Central memory CD4-positive, alpha-beta T cell (primary cell): ENCODE measurements at places on chromosomes 7 and 10.

- DNase-seq: no peak
Observed at GRCh38 chr7:4010061-4010605, 672.0 kb upstream of the FOXK1 start.

- no peak for DNase-seq
Observed at GRCh38 chr10:13809427-13809826, 222.7 kb downstream of the PRPF18 start.

- no peak for DNase-seq
Observed at GRCh38 chr10:71835671-71836595, 15.1 kb downstream of the PSAP start.

GRCh38 chr10:108862676-108863350, 1060.5 kb downstream of the XPNPEP1 start:
- no peak for DNase-seq

- DNase-seq: no peak
Observed at GRCh38 chr10:70925377-70926225, 37.2 kb upstream of the PCBD1 start.

DNA sequence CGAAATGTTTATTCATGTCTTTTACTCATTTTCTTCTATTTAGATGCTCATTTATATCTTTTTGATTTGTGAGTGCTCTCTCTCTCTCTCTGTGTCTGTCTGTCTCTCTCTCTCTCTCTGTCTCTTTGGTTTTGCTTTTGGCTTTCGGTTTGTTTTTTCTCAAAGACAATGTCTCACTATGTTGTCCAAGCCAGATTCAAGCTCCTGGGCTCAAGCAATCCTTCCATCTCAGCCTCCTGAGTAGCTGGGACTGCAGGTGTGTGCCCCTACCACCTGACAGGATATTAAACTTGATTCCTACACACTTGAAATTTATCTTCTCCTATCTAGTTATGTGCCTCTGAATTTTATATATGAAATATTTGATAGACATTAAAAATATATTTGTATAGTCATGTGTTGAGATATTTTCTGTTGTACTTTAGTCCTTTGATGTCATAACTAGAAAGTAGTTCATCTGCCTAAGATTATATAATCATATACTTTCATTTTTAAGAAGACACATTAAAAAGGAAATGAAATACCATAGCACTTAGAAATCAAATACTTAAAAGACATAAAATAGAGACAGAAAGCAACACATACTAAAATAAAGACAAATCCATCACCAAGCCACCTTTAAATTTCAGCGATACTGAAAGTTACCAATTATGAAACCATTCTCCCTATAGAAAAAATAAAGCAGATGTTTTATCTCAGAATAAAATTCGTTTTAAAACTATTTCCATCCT, 68.1 kb upstream of the SFMBT2 start:
- no peak for DNase-seq

DNA sequence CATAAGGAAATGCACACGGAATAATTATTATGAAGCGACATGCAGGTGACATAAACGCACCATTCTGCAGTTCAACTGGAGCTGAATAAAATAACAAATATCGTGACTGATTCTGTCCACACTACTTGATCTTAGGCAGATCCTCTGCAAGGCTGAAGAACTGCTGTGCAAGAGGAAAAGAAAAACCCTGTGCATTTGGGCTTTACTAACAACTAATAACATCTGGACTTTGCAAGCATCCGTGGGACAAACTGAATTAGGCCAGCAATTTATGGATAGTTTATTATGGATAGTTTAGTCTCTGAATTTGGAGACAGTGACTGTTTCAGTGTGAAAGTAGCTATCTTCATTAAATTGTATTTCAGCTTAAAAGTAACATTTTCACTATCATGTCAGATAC, 309.4 kb downstream of the SFMBT2 start:
- no peak for DNase-seq

DNA sequence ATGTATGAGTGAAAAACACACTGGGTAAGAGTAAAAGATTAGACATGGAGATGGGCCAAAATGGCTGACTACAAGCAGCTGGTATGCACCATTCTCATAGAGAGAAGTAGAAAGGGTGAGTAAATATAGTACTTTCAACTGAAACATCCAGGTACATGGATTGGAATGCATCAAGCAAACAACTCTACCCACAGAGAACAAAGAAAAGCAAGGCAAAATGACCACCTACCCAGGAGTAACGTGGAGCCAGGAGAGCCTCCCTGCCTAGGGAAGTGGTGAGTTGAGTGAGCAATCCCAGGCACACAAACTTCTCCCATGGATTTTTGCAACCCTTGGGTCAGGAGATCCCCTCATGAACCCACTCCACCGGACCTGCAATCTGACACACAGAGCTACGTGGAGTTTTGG, 212.8 kb downstream of the PTN start:
- DNase-seq: no peak

DNA sequence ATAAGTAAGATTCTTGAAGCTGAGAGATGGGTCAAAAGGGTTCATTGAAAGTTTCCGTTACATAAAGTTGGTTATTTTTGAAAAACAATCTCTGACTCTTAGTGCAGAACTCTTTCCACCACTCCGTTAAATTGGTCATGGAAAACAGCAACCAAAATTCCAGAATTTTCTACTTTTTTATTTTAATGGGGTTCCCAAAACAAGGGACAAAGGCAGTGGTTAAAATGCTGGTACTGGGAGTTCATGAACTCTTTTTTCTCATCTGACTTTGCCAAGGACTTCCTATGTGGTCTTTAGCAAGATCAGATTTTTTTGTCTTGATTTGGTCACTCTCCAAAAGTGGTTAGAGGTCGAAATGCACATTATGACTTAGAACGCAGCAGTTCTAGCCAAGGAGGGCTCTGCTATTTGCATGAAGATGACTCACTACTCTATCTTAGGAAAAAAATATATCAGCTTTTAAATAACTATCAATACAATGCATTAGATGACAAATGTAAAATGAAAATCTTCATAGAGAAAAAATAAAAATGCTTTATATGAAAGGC, 145.7 kb downstream of the REEP3 start:
- DNase-seq: no peak

DNA sequence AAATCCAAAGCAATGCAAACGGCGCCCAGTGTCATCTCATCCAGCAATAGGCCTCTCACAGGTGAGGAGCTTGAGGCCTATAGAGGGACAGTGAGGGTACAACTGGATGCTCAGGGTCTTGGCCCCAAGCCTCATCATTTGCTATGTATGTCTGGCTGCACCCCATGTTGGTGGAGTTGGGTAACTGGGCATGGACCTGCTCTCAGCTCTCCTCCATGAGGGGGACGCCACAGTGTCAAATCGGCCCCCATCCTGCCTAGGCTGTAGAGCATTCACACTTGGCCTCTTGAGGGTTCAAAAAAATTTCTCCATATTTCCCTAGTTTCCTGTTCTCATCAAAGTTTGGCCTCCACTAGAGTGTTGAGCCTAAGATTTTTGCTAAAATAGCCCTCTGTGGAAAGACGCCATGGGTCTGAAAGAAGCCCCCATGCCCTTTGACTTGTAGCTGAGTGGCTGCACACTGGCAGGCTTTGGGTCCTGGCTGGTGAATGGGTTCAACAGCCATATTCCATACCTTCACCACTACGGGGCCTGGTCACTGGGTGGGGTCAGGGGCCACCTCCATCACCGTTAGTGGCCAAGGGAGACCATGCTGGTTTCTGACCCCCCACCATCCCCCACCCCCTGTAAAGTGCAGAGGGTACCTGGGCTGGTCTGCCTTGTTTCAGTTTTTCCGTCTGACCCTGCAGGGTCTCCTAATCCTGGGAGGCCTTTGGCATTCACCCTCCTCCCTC, 132.3 kb upstream of the TBX20 start:
- no peak for DNase-seq

DNA sequence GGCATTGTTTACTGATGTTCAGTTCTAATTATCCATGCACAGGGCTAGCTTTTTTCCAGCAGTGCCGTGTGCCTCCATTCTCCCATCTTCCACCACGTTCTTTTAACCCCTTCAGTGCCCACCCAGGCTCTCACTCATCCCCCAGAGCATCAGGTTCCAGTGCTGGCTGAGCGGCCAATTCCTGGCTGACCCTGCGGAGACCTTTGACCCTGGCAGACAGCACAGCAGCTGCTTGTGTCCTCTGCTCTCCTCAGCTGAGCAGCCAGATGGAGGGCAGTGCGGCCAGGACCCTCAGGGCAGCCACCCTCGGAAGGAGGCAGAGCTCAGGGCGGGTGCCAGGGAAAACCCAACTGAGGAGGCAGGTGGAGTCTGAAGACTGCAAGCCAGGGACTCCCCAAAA, 48.4 kb downstream of the ZNF503 start:
- DNase-seq: no peak

DNA sequence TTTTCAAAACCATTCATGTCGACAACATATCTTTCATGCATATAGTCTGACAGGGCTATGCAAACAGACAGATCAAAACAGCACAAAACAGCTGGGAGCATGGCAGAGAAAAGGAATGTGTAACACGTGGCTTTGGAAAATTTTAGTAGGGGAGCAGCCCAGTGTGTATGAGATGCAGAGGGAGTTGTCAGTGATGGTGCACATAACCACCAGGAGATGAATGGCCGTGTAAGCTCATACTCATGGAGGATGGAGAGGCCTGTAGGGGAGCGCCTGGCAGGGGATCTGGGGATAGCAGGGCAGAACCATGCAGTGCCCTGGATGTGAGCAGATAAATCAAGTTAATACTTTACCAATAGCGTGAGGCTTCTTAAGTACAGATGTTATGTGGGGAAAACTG, 45.7 kb downstream of the RHOBTB1 start:
- no peak for DNase-seq
